ENCODE measurements at places on chromosomes 4 and X. TPM values are rescaled to one million over a fixed set of nuclear protein-coding genes. Genes with fewer than 3 reads are reported as not detected.

PRDM5 gene
- total RNA-seq, result 1.2 TPM

CLDN22 gene
- total RNA-seq, result not detected

GRCh38 chr4:112802780-112803179, 165.8 kb downstream of the LARP7 start:
- no peak for DNase-seq

DNA sequence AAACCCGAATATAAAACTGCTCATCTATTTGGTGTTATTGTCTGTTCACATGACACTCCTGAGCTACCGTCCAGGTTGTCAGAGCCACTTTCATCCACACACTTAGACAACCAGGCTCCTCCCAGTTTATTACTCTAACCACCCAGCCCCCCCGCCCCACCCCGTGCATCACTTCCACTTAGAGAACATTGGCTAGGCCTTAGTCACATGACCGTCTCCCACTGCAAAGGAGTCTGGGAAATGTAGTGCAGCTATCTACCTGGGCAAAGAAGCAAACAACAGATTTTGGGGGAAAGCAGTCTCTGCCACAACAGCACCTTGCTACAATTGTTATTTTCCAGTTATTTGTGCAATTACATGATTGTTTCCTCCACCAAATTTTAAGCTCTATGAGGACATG, 57.6 kb upstream of the RBPJ start:
- no peak for DNase-seq

DNA sequence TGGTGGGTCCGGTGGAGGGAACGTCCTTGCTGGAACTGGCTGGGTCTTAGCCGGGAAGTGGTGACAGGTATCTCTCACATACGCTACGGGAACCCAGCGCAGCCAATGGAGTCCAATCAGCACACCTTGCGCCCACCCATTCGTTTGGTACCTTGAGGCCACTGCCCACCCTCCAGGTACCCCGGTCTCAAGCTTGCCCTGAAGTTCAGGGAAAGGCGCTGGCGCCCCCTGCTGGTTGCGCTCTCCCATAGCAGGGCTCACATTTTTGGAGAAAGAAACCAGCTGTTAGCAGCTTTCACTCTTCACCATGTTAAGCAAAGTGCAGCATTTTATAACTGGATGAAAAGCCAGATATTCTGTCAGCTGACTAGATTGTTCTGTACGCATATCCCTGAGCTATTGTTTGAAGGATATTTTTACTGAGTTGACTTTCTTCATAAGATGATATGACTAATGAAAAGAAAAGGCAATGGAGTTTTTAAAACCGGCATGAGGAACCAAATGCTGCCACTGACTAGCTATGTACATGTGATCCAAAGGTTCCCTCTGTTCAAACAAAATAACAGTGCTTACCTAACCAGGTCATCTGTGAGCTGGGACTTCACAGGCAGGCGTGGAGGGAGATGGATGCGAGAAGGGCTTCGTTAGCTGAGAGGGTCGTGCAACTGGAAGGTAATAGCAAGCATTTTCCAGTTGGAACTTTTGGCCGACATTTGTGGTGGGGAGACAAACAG, 43.7 kb downstream of the OTOP1 start:
- DNase-seq, result peak; percentile 82

Measured in lower leg skin (tissue), 4 donors.